ENCODE measurements at places on chromosomes 16 and 17.

- no peak for DNase-seq
These were observed 57.8 kb upstream of the IL34 start for GRCh38 chr16:70588565-70588964.

DNA sequence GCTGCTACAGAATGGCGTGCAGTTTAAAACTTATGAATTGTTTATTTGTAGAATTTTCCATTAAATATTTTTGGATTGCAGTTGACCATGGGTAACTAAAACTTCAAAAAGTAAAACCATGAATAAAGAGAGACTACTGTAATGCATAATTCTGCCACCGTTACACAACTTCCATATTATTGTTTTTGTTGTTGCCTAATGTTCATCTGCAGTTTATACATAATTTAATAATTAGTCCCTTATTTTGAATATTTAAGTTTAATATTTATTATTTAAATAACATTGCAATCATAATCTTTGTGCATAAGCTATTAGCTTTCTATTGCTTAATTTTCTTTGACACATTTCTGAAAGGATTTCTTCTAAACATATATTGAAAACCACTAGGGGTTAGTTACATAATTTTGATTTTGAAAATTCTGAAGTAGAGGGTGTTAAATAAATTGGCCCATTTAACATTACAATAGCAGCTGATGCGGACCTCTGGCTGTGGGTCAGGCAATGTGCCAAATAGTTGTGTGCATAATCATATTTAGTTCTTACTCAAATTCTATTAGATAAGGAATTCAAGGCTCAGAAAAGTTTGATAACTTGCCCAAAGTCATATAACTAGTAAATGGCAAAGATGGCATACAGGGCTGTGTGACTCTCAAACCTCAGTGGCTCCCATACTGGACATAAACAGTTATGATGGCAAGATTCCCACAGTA is 31.1 kb downstream of the PPM1E start:
- no peak for DNase-seq

DNA sequence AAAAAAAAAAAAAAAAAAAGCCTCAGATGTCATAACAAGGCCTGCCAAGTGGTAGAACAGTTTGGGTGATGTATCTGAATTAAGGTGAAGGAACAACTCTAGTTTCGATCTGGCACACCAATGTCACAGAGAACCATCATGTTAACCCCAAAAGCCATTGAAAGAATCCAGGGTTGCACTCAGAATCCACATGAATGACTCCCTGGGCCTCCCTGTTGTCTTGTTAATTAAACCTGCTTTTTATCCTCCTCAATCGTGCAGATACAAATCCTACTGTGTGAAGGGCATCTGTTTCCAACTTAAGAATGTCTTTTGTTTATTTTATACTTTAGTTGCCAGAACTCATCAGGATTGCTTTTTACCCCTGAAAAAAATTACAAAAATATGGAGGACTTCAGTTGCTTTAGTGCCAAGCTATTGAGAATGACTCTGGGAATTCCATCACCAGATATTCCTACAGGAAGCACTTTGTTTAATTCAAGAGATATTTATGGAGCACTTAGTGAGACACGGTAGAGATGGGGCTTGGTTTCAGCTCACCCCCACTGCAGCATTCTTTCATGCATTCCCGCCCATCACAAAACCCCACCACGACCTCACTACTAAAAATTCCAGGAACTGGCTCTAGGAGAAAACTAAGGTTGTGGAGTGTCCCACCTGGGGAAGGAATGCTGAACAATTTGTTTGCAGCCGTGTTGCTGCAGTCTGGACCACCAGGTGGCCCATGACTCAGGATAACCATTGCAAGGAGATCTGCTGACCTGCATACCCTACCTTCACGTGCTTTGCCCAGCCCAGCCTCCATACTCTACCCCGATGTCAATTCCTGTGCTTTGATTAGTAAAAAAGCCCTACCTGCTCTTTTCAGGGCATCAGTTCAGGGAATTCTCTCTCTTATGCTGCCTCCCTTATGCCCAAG is 63.8 kb upstream of the GPRC5B start:
- DNase-seq = no peak

DNA sequence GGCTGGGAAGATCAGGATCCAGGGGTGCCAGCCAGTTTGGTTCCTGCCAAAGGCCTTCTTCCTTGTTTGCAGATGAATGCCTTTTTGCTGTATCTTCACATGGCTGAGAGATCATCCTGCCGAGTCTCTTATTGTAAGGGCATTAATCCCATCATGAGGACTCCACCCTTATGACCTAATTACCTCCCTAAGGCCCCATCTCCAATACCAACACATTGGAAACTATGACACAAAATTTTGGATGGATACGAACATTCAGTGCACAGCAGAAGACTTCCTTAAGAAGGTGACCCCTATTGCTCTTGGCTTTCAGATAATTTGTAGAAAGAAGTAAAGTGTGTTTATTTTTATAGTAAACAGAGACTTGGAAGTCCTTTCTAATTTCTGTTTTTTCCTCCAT is 1164.7 kb upstream of the CDH8 start:
- DNase-seq = no peak

DNA sequence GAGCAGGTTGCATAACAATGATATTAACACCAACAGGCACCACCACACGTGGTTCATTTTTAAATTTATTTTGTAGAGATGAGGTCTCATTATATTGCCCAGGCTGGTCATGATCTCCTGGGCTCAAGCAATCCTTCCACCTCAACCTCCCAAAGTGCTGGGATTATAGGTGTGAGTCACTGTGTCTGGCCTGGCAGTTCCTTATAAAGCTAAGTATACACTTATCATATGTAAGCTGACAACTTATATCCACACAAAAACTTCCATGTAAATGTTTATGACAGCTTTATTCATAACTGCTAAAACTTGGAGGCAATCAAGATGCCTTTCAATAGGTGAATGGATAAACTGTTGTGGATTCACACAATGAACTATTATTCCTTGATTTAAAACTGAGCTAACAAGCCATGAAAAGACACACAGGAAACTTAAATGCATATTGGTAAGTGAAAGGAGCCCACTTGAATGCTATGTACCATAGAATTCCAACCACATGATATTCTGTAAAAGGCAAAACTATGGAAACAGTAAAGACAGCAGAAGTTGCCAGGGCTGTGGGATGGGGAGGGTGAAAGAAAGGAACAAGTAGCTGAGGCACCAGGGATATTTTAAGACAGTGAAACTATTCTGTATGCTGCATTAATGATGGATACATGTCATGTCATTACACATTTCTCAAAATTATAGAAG is 156.5 kb upstream of the KCNJ18 start:
- no peak for DNase-seq

GRCh38 chr17:56326001-56326359 is 172.7 kb downstream of the ANKFN1 start:
- no peak for DNase-seq

- no peak for DNase-seq
These were observed 317.9 kb downstream of the MAP2K6 start for GRCh38 chr17:69732272-69732918.

DNA sequence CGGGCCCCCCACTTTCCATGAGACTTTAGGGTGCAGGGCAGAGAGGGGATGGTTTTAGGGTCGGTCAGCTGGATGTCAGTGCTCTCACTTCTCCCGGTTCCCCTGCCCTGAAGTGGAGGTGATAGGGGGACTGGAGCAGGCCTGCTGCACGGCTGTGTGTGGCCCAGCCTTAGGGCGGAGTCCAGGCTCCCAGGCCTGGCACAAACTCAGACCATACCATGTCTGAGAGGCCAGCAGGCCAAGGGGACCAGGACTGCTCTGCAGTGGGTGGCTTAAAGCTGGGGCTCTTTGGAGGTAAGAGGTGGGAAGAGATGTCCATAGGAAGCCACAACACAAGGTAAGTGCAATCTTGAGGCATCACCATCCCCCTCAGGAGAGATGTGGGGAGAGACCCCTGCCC is 8.3 kb downstream of the TFAP4 start:
- DNase-seq = no peak

- DNase-seq = no peak
These were observed 392 bp downstream of the ZNF213 start for GRCh38 chr16:3135126-3135715.
